Spleen (tissue), 13 donors: ENCODE measurements at places on chromosomes 2 and 18. TPM values are rescaled to one million over a fixed set of nuclear protein-coding genes. Genes with fewer than 3 reads are reported as not detected.

GRCh38 chr2:62465741-62466502, 40.1 kb downstream of the TMEM17 start:
- no peaks in the 10 kb centered on the region for H3K4me1 ChIP-seq
- H3K4me3 ChIP-seq = no peak overlapping the region
- H3K27me3 ChIP-seq = no peaks in the 10 kb centered on the region
- DNase-seq = no peak
- H3K27ac ChIP-seq = no peak overlapping the region

DNA sequence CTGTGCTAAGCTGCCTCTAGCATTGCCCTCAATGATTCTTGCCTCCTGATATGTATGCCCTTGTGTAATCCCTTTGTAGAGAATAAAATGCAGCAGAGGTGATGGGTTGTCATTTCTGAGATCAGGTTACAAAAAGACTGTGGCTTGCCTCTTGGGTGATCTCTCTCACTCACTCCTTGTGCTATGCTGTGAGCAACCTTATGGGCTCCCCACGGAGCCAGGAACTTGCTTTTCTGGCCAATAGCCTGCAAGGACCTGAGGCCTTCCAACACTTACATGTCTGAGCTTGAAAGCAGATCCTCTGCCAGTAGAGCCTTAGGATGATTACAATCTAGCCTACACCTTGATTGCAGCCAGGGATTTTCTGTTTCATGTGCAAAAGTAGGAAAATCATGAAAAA, 123.1 kb upstream of the XIRP2 start:
- DNase-seq = no peak
- no peaks in the 10 kb centered on the region for H3K27me3 ChIP-seq
- no peak overlapping the region for H3K27ac ChIP-seq
- H3K4me1 ChIP-seq = no peaks in the 10 kb centered on the region
- H3K4me3 ChIP-seq = no peak overlapping the region

GRCh38 chr2:179898873-179899272, 37.5 kb upstream of the ZNF385B start:
- H3K4me3 ChIP-seq = no peak overlapping the region
- H3K36me3 ChIP-seq = no peaks in the 10 kb centered on the region
- no peaks in the 10 kb centered on the region for H3K27me3 ChIP-seq
- H3K27ac ChIP-seq = no peak overlapping the region
- H3K4me1 ChIP-seq = no peaks in the 10 kb centered on the region

GRCh38 chr2:241064008-241064801, 37.9 kb downstream of the MTERF4 start:
- H3K27ac ChIP-seq = no peak overlapping the region
- no peak overlapping the region for H3K4me3 ChIP-seq
- peaks cover 22% of the 10 kb centered on the region for H3K36me3 ChIP-seq
- H3K4me1 ChIP-seq = peaks cover 9% of the 10 kb centered on the region
- no peaks in the 10 kb centered on the region for H3K27me3 ChIP-seq

DNA sequence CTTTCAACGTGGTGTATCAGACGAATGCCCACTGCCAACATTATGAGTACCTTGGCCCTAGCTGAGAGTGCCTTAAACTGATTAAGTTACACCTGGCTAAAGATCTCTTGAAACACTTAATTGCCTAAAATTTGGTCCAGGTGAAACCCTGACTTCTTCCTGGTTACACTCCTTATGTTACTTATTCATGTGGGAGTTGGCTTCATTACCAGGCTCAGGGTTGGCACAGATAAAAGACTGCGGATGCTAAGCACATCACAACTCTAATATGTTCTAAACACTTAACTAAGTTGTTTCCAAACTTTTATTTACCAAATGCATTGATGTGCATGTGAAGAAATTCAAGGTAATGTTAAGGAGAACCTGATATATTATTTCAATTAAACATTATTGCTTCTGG, 298.9 kb downstream of the TCF4 start:
- no peaks in the 10 kb centered on the region for H3K36me3 ChIP-seq
- DNase-seq = no peak
- H3K4me1 ChIP-seq = peaks cover 23% of the 10 kb centered on the region
- H3K4me3 ChIP-seq = no peak overlapping the region
- no peaks in the 10 kb centered on the region for H3K27me3 ChIP-seq

DNA sequence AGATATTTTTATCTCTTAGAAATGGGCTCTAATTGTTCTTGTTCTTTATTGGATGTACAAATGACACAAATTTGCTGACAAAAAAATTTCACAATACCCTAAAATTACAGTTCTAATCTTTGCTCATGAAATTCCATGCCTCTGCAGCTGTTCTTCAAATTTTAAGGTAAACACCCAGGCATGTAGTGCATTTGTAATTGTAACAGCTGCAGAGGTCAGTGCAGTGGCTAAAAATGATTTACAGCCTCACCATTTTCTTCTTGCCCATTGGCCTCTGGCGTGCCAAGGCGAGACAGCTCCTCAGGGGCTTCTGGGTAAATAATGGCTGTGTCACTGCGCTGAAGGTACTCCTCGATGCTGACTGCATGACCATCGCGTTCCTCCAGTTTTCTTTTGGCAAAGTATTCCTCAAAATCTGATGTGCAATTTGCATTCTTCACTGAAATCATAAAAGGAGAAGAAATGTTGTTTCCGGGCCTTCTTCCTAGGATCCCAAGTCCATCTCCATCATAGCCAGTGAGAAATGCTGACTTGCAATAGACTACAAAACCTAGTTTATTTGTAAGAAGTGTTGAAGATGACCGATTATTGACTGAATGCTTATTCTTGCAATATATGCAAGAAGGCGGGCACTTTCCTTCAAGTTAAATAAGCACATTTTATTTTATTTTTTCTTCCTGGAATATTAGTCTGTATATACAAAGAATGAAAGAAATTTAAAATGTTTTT, 115.2 kb downstream of the ZEB2 start:
- H3K36me3 ChIP-seq = peaks cover 90% of the 10 kb centered on the region
- no peak for DNase-seq
- H3K4me3 ChIP-seq = no peak overlapping the region
- H3K27ac ChIP-seq = no peak overlapping the region

GRCh38 chr2:234164493-234165413, 114.3 kb downstream of the SPP2 start:
- no peaks in the 10 kb centered on the region for H3K36me3 ChIP-seq
- DNase-seq = peak; percentile 94
- H3K27ac ChIP-seq = peak overlapping the region; percentile 41
- peaks cover 6% of the 10 kb centered on the region for H3K4me1 ChIP-seq
- no peaks in the 10 kb centered on the region for H3K27me3 ChIP-seq

DNA sequence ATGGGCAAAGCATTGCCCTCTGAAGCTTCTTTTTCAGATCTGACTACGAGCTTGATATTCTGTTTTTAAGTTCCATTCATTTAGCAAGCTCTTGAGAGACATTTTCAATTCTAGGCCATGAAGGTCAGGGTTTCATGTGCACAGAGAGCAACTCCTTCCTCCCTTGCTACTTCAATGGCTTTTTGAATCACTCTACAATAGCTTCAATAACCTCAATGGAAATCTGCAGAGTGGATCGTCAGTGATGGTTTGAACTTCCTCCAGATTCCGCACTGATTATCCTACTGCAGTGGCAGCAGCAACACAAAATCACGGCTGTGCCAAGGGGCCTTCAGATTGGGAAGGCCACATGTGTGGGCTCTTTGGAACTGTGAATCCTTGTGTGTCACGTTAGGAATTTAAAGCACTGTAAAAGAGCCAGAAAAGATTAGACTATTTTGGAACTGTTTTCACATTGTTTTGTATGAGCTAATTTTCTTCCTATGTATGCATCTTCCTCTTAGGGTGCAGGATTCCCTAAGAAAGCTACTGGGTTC, 88.4 kb upstream of the MGAT4A start:
- H3K4me3 ChIP-seq = no peak overlapping the region
- peaks cover 9% of the 10 kb centered on the region for H3K4me1 ChIP-seq
- no peaks in the 10 kb centered on the region for H3K27me3 ChIP-seq

- no peaks in the 10 kb centered on the region for H3K27me3 ChIP-seq
- H3K4me3 ChIP-seq = no peak overlapping the region
- H3K27ac ChIP-seq = no peak overlapping the region
- H3K4me1 ChIP-seq = no peaks in the 10 kb centered on the region
- H3K36me3 ChIP-seq = no peaks in the 10 kb centered on the region
Measured at GRCh38 chr2:69291004-69291650, 95.9 kb downstream of the GFPT1 start.

- H3K27me3 ChIP-seq = no peaks in the 10 kb centered on the region
- no peaks in the 10 kb centered on the region for H3K36me3 ChIP-seq
- H3K4me1 ChIP-seq = no peaks in the 10 kb centered on the region
- H3K27ac ChIP-seq = no peak overlapping the region
- DNase-seq = peak; percentile 41
Measured at GRCh38 chr2:29215073-29215472, 99.9 kb downstream of the CLIP4 start.

DNA sequence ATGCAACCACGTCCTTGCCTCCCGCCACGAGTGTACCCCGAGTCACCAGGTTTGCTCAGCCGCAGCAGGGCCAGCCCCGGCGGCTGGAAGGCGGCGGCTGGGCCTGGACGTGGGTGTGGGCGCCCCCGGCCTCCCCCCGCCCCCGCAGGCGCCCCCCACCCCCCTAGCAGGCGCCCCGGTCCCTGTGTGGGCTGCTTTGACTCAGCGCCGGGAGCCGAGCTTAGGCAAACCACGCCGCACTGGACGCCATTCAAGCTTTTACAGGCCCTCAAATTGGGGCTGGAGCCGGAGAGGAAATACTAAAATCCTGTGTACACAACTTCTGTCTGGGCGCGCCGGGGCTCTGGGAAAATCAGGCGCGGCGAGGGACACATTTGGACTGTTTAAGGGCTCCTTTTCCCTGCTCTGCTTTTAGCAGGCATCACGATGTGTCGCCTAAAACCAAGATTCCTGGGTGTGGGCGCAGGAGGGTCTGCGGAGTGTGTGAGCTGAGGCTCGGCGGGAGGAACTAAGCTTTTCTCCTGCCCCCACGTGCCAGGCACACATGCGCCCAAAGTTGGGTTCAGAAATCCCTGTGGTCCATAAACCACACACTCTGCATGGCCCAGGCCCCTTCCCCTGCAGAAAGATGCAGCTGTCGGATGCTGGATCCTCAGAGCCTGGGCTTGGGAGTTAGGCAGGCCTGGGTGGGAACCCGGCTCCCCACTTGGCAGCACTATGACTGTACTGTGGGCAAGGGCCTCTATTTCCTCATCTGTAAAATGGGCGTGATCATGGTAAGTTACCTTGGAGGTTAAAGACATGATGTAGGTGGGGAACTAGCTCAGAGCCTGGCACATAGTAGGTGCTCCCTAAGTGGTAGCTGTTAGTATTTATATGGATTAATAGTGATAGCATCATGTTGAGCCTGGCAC, 57.6 kb downstream of the ATOH8 start:
- no peak overlapping the region for H3K4me3 ChIP-seq
- H3K27ac ChIP-seq = no peak overlapping the region

GRCh38 chr2:233936089-233936488, 18.9 kb downstream of the TRPM8 start:
- H3K4me3 ChIP-seq = no peak overlapping the region
- no peak for DNase-seq
- H3K4me1 ChIP-seq = no peaks in the 10 kb centered on the region

DNA sequence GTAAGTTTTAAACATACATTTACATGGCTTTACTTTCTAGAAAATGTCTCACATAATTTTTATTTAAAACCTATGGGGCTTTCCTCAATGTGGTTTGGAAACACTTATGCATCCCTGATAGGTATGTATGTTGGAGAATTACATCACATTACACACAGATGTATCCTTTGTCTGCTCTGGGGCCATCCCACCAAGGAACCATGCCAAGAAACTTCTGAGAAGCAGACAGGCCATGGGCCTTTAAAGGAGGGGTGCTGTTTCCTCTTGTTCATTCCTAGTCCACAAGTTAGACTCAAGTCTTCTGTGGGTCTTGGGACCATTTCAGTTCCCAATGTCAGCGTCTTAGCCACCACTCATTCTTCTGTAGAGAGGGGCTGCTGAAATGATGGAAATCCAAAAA, 162.0 kb upstream of the SETBP1 start:
- no peaks in the 10 kb centered on the region for H3K36me3 ChIP-seq
- DNase-seq = no peak
- no peaks in the 10 kb centered on the region for H3K27me3 ChIP-seq
- H3K4me3 ChIP-seq = no peak overlapping the region
- H3K27ac ChIP-seq = no peak overlapping the region

DNA sequence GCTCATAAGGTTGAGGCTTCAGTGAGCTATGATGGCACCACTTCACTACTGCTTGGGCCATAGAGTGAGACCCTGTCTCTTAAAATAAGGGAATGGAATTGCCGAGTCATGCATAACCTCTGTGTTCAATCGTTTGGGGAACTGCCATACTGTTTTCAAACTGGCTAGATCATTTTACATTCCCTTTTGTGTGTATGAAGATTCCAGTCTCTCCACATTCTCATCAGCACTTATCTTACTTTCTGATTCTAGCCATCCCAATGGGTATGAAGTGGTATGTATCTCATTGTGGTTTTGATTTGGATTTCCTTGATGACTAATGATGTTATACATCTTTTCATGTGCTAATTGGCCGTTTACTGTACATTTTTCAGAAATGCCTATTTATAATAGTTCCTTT, 23.7 kb downstream of the MARCHF7 start:
- peaks cover 99% of the 10 kb centered on the region for H3K36me3 ChIP-seq
- DNase-seq = no peak
- no peaks in the 10 kb centered on the region for H3K27me3 ChIP-seq

DNA sequence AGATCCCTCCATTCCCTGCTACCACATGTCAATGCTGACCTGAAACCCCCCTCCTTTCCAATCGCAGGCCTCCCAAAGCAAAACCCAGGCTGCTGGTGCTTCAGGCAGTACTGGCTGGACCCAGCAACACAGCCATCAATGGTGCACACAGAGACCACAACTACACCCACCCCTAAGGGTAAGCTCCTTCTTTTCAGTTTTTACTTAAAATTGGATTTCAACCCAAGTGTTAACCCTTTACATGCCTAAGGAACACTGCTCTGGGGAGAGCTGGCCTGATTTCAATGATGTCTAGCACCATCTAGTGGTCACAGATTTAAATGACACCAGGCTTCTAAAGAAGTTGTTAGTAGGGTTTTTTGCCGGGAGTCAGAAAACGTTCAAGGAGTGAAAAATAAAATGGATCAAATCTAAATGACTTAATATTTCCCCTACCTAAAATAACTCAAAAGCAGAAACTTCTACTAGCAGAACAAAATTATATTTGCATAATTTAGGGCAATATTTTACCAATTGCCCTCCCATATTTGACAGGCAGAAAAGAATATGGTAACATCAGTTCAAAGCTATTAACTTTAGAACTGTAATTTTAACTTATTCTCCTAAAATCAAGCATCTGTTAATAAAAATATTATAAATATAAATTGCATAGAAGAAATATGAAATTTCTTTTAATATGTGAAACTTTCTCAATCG, 24.6 kb downstream of the FECH start:
- no peak overlapping the region for H3K4me3 ChIP-seq
- no peak overlapping the region for H3K27ac ChIP-seq
- DNase-seq = no peak
- H3K4me1 ChIP-seq = no peaks in the 10 kb centered on the region

The ZNF2 gene
- total RNA-seq = 4.9 TPM

The GALNT13 gene
- not detected for total RNA-seq

The DNAH6 gene
- 0.06 TPM for total RNA-seq

The WIPF1 gene
- total RNA-seq = 153 TPM

The CENPA gene
- 6.5 TPM for total RNA-seq

The IL1RL2 gene
- total RNA-seq = not detected

The SERPINB13 gene
- total RNA-seq = not detected
